ENCODE measurements at places on chromosomes 4 and X.

GRCh38 chr4:39617534-39617933 lies 21.1 kb downstream of the SMIM14 start:
- DNase-seq: no peak

DNA sequence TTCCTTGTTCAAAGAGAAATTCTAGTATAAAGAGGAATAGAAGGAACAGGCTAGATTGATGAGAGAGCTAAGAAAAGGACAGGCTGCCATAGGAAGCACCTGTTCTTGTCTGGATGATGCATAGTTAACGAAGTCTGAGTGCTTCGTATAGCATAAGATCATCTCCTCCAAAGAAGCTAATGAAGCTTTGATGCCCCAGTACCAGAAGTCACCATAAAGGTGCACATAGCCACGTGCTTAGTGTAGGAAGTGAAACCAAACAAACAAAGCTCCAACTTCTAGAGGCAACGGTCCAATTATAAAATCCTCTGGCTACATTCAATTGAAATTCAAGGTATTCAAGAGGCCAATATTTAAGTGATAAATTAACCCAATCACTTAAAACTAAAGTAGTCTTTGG lies 31.0 kb downstream of the AFAP1 start:
- DNase-seq: no peak

DNA sequence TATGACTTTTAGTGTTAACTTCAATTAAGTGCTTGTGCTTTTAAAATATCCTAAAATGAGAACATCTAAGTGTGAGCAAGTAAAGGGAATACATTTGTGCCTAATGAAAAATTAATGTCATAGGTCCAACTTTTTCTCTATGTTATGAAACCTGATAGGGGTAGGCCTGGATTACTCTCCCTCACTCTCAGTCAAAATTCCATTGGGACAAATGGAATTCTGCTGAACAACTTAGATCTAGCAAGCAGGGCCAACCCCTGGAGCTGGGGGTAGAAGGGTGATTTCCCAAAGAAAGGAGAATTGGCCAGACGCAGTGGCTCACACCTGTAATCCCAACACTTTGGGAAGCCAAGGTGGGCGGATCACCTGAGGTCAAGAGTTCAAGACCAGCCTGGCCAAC lies 67.4 kb downstream of the EDNRA start:
- no peak for DNase-seq

- DNase-seq: no peak
These were observed 49.4 kb downstream of the RTL9 start for GRCh38 chrX:110407910-110408545.

- DNase-seq: no peak
These were observed 218.8 kb downstream of the MAGEB17 start for GRCh38 chrX:16386126-16386525.

GRCh38 chrX:133415276-133416105 lies at the start of gene GPC4:
Gene GPC4, minus strand, starts transcription at chrX:133415489. Its CDS starts 524 bp downstream, at chrX:133414965.
- DNase-seq: no peak

DNA sequence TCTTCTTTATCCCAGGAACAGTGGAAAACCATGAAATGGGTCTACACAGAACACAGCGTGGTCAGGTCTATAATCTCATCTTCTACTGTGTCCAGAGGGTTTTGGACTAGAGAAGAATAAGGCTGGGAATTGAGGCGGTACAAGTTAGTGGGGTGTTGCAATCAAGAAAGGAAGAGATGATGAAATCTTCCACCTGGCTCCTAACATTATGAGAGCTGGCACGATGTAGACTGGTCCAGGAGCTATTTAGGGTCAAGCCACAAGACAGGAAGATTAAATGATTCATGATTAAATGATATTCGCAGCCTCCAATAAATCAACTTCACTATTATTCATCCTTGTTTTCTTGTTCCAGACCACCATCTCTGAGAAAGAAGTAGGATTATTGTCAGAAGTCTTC lies 88.0 kb downstream of the ARSF start:
- peak; percentile 34 for DNase-seq

DNA sequence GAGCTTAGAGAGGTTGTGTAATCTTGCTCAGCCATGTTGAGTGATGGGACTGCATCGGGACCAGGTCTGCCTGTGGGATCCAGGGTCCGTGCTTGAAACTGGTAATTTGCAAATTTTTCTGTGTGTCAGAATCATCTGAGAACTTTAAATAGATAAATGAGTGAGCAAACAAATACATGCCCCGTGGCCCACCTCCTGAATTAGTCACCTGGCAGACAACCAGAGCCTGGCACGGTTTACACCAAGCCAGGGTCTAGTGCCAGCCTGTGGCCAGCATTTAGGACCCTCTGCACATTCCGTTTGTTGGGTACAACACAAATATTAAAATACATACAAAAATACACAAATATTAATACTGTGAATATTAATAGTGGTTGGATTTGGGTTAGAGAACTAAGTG lies 90.6 kb upstream of the STOX2 start:
- DNase-seq: no peak

DNA sequence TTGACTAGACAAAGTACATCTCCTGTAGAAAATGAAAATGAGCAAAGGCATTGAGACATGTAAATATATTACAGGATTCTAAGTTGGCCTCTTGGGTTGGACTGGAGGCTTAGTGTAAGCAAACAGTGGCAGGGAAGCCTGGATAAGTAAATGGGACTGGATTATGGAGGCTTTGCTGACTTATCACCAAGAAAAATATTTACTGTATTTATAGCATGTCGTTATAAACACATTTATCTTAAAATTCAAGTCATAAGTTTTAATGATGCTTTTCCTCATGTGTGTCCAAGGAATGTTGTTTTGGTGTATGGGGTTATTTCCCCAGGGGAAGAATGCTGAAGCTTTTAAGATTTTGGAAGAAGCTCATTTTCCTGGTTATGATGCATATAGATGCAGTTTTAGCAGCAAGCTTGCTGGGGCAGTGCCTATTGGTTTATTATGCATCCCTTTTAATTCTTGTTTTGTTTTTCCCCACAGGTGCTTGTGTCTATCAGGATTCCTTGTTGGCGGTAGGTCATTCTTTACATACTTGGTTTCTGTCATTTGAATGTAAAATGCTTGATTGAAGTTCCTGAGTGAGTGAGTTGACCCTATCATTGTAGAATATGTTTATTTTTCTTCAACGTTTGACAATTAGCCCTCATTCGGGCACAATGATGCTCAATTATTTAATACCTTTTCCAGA lies 8.5 kb downstream of the FRAS1 start:
- no peak for DNase-seq

- no peak for DNase-seq
These were observed 297.7 kb upstream of the DIAPH2 start for GRCh38 chrX:96386981-96387380.

DNA sequence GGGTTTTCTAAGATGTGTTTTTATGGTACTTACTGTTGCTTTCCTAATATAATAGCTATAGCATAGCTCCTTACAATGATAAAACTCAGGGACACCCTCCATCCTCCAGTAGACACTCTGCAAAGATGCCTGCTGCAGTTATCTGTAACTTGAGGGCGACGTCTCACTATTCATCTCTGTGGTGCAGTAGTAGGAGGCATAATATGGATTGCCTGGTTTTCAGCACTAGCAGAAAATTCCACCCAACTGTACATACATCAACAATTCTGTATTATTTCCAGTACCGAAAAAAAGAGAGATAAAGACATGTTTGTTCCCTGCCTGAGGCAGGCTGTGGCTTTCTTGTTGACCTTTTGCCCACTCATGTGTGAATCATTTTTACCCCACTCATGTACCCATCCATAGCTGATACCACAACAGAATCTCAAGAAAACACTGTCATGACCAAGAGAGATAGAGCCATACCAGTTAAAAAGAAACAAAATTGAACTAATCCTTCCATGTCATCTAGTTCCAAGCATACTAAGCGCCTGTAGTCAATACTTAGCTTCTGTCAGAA lies 220.1 kb downstream of the RAB28 start:
- no peak for DNase-seq

GRCh38 chr4:127134490-127134889 lies 498.3 kb upstream of the INTU start:
- DNase-seq: no peak

- no peak for DNase-seq
These were observed 21.5 kb downstream of the ADRA2C start for GRCh38 chr4:3787489-3788365.

GRCh38 chrX:10620121-10620699 lies at the start of gene MID1:
Gene MID1, minus strand, starts transcription at chrX:10620585. Its CDS starts 53,038 bp downstream, at chrX:10567547.
- no peak for DNase-seq

- DNase-seq: no peak
These were observed 25.0 kb upstream of the RAPGEF2 start for GRCh38 chr4:159077702-159078495.

- no peak for DNase-seq
These were observed 10.7 kb upstream of the SMIM10L2A start for GRCh38 chrX:135410861-135411627.

DNA sequence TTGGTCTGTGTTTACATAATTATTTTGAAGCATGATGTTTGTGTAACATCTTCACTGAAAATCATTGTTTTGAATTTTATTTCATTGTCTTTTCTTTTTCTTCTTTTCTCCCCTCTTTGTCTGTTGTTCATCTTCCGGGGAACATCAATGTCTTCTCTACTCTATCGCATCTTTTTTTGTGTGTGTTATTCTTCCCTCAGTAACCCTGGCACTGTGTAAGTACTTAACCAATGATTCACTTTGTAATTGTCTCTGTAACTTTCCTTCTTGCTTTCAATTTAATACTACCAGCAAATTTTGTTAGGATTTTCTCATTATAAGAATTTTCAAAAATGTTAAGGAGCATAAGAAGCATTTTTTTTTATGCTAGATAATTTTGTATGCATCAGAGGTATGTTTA lies 130.8 kb downstream of the PDLIM5 start:
- DNase-seq: no peak

DNA sequence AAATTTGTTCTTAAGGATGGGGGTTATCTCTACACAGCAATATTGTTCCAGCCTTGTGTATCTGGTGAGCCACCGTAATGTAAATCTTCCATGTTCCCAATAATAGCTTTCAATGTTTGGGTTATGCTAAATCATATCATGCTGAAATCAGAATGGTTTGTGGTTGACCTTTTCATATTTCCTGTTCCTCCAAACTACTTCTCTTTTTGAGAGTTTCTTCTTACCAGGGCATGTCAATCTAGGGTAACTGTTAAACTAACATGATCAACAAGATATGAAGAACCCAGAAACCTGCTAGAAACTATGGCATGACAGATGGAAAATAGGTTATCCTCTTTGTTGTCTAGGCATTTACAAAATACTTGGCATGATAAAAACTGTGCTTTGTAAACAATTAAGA lies 22.0 kb downstream of the TNMD start:
- DNase-seq: no peak

DNA sequence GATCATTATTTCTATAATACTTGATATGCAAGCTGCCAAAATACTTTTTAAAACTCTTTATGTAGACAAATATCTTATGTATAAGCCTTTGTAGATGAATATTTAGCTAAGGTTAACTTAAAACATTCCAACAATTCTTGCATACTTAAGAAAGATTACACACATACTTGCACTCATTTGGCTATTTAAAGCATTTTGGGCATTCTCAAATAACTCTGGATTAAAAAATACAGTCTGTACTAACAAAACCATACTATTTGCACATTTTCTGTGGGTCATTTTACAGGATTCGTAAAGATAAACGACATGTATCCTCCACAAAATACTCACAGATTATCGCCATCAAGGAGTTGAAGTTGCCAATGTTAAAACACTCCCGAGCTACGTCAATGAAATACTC lies 26.5 kb downstream of the RASGEF1B start:
- no peak for DNase-seq

DNA sequence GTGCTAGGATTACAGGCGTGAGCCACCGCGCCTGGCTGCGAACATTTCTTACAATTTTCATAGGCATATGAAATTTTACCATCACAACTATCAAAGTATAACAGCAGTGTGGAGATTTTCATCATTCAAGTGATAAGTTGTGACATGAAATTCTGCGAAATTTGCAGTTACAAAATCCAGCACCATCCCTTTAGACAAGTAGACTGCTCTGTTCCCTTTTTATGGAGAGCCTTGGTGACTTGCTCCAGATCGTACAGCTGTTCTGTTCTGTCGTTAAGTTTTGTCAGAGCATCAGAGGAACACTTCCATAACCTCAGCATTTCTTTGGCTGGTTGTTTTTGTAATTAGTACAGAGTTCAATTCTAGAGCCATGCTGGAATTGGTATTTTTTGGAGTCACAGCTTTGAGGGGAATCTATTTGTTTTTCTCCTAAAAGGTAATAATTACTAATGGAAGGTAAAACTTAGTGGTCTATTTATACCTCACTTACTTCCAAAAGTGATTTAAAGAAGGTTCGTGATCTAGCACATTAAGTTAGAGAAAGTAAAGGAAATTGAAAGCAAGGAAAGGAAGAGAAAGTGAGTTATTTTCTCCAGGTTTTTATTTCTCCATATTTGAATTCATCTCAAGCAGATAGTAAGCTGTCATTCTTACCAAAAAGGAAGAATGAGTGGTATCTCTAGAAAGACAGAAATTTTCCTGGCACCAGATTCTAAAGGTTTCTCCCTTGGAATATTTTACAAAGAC lies 22.1 kb downstream of the ZRSR2 start:
- no peak for DNase-seq

- DNase-seq: no peak
These were observed 20.7 kb downstream of the SLIT2 start for GRCh38 chr4:20272411-20272872.

DNA sequence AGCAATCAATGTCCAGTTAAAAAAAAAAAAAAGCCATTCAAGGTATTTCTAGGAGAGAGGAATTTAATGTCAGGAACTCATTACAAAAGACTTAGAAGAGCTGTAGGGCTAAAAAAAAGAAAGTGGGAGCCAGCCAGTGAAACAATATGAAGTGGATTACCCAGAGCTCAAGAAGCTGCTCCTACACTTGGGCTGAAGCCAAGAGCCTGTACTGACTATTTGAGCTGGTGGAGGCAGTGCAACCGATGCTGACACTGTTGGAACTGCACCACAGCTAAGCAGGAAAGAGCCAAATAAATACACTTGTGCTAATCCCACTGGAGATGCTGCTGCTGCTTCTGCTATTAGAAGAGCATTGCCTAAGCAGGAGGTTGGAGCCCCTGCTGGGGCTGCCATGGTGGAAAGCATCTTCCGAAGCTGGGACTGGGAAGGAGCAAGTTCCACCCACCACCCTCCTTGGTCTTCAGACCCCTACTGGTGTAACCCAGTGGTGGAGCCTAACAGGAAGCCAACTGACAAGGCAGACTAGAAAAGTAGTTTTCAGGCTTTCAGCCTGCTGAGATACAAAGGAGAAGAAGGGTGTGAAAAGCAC lies 65.4 kb downstream of the CXXC4 start:
- DNase-seq: no peak

GRCh38 chr4:187108845-187109244 lies 385.2 kb upstream of the FAT1 start:
- no peak for DNase-seq

DNA sequence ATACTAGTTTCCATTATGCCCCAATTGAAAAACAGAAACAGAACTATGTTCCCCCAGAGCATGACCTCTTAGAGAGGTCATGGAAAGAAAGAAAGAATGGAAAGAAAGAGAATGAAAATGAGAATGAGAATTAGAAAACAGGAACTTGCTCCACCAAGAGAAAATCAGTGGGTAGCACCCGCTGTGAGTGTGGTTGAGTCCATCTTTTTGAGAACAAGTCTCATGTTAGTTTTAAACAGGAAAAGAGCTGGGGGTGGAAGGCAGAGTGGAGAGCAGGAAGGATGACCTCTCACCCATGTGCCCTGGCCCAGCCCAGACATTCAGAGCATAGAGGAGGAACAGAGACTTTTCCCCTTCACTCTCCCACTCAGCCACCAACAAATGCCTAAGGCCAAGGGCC lies 4.9 kb downstream of the GSX2 start:
- no peak for DNase-seq
